ENCODE measurements at places on chromosomes 7 and 10. TPM values are rescaled to one million over a fixed set of nuclear protein-coding genes. Genes with fewer than 3 reads are reported as not detected.

DNA sequence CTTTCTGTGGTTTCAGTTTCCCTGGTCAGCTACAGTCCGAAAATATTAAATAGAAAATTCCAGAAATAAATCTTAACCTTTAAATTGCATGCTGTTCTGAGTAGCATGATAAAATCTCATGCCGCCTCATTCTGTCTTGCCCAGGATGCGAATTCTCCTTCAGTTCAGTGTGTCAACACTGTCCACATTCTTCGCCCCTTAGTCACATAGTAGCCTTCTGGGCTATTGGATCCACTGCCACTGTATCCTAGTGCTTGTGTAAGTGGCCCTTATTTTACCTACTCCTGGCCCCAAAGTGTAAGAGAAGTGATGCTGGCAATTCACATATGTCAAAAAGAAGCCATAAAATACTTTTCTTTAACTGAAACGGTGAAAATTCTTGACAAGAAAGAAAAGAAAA lies 129.6 kb downstream of the ZWINT start:
- peak; percentile 0 for DNase-seq

- no peak for DNase-seq
These were observed 116.4 kb downstream of the ITGB8 start for GRCh38 chr7:20447021-20447650.

DNA sequence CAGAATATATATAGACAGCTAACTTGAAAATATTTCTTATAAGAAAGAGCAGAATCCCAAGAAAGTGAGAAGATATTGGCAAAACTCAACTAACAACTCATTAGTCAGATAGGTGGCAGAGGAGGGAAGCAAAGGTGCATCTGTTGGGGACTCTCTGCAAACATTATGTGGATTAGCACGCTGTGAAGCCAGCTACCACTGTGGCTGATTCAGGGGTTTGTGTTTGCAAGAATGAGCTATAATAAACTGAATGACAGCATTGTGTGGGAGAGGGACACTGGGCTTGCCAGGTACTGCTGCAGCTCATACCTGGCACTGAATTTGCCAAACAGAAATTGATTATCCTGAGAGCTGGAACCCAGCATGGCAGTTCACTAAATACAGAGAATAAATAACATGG lies 170.3 kb upstream of the MINDY3 start:
- no peak for DNase-seq

Gene ANKRD2
- total RNA-seq = not detected

Gene MAGI2
- total RNA-seq = 4.1 TPM

Gene ZNF789
- 2.8 TPM for total RNA-seq

Gene FAM107B
- total RNA-seq = 5.3 TPM

Gene FAM3C
- 38.6 TPM for total RNA-seq

DNA sequence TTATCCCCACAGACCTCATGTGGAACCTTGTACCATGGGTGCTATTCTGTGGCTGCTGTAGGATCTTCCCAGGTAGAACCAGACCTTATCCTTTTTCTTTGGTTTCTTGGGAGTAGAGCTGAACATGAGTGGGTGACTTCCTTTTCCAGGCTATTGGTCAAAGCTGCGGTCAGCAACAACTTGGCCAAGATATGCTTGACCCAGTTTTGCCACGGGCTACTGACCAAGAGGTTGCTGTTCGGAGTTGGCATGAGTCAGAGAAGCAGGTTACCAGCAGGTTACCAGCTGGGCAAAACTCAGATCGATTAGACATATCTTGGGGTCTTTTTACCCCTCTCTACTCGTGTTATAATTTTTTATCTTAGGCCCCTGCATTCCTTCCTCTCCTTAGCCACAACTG lies 36.7 kb upstream of the HDAC9 start:
- no peak for DNase-seq

GRCh38 chr10:95500097-95500496 lies 61.1 kb downstream of the SORBS1 start:
- no peak for DNase-seq

DNA sequence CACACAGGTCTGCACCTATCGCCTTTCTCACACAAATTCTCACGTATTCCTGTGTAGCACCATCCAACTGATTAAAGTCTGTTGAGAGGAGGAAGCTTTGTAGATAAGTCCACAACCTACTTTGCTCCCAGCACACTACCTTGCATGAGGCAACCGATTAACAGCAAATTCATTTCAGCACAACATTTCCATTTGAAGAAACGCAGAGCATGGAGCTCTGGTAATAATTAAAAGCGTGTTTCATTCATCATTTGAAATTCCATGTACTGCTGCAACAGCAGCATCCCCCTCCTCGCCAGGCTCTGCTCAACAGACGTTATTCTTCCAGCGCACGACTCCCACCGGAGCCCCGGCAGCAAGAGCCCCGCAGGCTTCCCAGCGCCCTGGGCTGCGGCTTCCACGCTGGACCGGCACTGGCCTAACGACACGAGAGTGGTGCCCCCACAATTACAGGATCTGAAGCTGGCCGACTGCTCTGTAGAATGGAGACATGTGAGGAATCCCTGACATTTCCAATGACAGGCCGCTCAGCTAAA lies 118.8 kb downstream of the DIP2C start:
- no peak for DNase-seq

GRCh38 chr10:22704471-22704911 lies 9.9 kb downstream of the PIP4K2A start:
- no peak for DNase-seq

- no peak for DNase-seq
These were observed 7.4 kb upstream of the CPED1 start for GRCh38 chr7:120981117-120981516.

- DNase-seq = no peak
These were observed 39.4 kb downstream of the FBH1 start for GRCh38 chr10:5929442-5929841.

Gene VIPR2
- not detected for total RNA-seq

Gene FOXP2
- 5.0 TPM for total RNA-seq

- DNase-seq = no peak
These were observed 134.9 kb downstream of the ARID5B start for GRCh38 chr10:62036186-62037081.

DNA sequence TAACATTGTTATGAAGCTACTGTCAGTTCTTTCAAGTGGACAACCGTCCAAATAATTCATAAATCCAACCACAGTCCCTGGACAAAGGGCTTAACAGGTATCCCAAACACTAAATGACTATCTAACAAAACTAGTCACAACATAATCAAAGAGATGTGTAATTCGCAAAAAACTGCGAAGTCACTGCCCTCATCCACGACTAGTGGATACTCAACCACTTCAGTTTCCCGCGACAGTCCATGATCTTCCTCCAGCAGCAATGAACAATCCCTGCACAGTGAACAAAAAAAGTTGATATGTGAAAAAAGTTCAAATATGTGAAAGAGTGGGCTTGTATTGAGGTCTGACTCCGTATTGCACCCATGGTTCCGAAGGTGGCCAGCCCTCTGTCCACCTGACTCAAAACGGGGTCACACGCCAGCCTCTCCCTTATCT lies 287 bp downstream of the DCLRE1A start:
- DNase-seq = peak; percentile 44

DNA sequence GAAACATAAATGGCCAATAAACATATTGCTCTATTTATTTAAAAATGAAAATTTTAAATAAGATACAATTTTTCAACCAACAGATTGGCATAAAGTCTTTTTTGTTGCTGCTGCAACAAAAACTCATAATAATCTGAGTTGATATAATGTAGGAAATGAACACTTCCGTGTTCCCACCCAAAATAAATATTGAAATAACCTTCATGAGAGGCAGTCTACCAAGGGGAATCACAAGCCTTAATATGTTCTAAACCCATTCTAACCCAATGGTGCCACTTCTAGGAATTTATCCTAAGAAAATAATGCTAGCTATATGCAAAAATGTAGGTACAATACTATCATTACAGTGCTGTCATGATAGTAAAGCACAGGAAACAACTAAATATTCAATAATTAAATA lies 39.1 kb downstream of the SLC25A13 start:
- no peak for DNase-seq

Gene CLCN1
- total RNA-seq = not detected

GRCh38 chr7:112150823-112151641 lies 55.2 kb downstream of the DOCK4 start:
- peak; percentile 59 for DNase-seq

DNA sequence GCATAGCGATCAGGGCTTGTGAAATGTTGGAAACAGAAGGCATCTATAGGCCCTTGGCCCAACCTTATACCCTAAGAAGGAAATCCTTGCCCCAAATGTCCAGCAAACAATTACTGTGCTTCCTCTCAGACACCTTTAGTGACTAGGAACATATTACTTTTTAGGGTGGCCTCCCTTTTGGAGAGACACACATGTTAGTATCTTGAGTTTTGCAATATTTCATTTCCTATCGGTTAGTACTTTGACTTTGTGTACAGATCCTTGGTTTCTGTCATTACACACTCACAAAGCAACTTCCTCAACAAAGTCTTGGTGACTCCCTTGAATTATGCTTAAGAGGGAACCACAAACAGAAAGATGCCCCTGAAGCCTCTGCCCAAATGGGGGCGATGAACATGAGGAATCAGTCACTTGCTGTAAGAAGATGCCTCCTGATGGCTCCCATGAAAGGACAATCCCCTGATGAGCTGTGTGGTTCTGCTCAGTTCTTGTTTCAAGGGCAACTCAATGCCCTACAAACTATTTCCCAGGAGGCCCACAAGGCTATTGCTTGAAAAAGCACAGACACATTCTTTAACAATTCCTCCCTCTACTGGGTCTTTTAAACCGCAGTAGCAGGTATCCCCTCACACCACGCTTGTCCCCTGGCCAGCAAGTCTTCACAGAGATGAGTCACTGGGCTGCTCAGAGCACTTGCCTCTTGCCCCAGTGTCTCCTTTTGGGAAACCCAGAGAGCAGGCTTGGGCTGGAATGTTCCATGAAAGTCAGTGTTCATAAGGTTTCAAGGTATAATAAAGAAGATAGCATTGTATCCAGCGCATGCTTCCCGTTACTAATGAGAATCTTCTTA lies 196.2 kb downstream of the FANK1 start:
- peak; percentile 57 for DNase-seq

- no peak for DNase-seq
These were observed 242.6 kb downstream of the GLRX3 start for GRCh38 chr10:130378556-130379400.

- DNase-seq = peak; percentile 55
These were observed 69.8 kb downstream of the CDK1 start for GRCh38 chr10:60848126-60848525.

DNA sequence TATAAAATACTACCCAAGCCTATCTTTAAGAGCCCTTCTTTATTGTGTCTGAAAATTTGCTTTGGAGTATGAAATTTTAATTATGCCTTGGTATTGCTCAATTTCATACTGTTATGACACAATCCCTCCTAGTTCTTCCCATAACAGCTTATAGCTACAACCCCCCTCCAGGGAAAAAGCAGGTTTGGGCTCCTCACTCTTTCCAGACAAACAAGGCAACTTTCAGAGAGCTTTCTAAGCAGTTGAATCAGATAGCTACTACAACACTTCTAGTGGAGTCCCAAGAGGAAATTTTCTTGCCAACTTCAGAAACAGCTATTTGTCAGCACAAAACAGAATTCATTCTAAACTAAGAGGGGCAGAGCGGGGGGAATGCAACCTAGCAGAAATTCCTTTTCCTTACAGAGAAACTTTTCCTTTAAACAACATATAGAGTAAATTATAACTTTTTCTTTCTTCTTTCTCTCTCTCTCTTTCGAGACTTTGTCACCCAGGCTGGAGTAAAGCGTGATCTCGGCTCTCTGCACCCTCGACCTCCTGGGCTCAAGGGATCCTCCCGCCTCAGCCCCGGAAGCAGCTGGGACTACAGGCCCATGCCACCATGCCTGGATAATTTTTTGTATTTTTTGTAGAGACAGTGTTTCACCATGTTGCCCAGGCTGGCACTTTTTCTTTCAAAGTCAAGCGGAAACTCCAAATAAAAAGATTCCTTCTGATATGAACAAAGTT lies 26.0 kb upstream of the JMJD1C start:
- DNase-seq = peak; percentile 88

Gene PNLIPRP1
- not detected for total RNA-seq

DNA sequence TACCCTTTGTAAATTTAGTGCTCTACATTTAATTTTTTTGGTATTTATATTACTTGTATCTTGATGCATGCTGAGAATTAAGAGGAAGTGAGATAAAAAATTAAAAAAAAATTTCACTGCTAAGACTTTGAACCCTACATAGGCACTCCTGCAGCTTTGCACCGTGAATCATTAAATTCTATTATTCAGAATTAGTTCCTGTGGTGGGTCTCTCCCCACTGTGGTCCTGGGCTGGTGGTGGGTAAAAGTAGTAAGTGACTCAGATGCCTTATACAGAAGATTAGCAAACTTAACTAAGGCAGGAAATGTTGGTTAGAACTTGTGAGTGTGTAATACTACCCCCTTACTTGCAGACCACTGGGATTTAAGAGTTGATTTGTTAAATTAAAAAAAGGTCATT lies 72.6 kb downstream of the AP3M1 start:
- DNase-seq = peak; percentile 57

Gene CALML5
- not detected for total RNA-seq

DNA sequence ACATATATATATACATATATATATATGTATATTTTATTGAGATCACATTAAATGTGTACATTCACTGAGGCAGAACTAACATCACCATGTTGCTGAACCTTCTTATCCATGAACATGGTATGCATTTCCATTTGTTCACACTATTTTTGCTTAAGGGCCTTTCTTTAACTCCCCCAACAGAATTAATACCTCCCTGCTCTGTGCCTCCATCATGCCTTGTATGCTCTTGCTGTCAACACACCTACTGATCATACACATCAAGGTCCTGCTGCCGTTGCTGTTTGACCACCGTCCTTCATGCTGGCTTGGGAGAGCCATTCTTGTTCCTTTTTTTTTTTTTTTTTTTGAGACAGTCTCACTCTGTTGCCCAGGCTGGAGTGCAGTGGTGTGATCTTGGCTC lies 43.5 kb downstream of the EPHB4 start:
- no peak for DNase-seq

GRCh38 chr7:35799846-35800717 lies 775 bp upstream of the SEPTIN7 start:
- peak; percentile 89 for DNase-seq

Gene STAMBPL1
- 22.4 TPM for total RNA-seq

Gene TAS2R40
- not detected for total RNA-seq

Measured in GM23248 (cell line).